ENCODE measurements at places on chromosomes 3 and 15. TPM values are rescaled to one million over a fixed set of nuclear protein-coding genes. Genes with fewer than 3 reads are reported as not detected.

DNA sequence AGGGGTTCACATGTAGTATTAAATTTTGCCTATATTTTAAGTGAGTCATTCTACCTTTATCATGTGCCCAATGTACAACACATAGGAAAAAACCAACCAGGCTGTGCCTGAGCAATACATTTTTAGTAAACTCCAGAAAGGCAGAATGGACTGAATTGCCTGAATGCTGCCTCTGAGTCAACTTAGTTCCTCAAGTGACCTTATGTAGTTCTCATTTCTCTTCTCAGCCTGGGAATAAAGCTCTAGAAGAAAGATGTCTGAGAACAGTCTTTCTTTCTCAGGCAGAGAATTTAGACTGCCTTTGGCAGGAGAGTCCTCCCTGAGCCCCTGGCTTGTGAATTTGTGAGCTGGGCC, 13.0 kb downstream of the ST3GAL6 start:
- ATAC-seq, result no peak

DNA sequence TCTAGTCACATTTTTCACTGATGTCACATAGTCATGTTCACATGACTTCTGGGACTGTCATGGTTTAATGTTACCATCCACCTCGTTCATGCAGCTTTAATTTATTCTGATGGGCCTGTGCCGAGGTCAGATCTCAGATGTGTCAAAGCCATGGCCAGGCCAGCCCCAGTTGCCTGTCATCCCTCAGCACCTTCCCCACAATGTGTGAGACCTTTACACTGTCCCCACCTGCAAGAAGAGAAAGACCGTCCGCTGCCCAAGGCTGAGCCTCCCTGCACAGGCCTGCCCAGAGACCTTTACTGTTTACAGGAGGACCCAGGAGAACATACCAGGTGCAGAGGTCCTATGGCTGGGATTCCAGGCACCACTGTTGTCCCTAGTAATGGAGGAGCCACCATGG, 12.8 kb upstream of the KLF15 start:
- no peak for ATAC-seq

DNA sequence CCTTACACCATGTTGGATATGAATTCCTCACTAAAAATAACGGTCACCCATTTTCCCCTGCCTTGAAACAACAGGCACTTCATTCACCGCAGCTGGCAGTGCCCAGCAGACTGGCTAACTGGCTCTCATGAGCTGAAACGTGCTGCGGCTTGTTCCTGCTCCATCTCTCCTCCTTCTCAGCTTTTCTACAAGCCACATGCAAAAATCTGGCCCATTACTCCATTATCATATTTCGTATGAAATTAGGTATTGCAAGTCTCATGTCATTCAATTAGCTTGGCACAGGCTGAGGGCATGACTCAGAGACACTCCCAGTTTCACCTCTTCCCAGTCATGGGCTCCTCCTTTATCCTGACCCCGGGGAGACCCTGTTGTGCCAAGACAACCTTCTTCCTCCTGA, 60.0 kb downstream of the MAGEF1 start:
- ATAC-seq, result no peak

GRCh38 chr15:91050128-91050455, 27.7 kb upstream of the VPS33B start:
- ATAC-seq, result no peak

DNA sequence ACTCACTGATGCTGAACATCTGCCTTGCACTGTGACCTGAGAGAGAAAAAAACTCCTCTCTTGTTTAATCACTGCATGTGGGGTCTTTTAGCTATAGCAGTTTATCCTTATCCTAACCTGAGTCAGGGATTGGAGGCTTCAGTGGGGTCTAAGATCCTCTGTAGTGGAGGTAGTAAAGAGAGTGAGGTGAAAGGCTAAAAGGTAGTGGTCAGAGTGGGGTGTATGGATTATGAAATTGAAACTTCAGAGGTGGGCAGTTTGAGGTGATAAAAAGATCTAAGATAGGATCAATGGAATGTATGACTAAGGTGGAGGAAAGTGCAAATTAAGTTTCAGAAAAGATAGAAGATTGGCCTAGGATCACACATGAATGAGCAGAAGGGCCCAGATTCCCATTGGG, 36.5 kb downstream of the DET1 start:
- ATAC-seq, result no peak

The RHCG gene
- 4.4 TPM for total RNA-seq

GRCh38 chr15:61681038-61681418, 379.2 kb downstream of the VPS13C start:
- ATAC-seq, result no peak

DNA sequence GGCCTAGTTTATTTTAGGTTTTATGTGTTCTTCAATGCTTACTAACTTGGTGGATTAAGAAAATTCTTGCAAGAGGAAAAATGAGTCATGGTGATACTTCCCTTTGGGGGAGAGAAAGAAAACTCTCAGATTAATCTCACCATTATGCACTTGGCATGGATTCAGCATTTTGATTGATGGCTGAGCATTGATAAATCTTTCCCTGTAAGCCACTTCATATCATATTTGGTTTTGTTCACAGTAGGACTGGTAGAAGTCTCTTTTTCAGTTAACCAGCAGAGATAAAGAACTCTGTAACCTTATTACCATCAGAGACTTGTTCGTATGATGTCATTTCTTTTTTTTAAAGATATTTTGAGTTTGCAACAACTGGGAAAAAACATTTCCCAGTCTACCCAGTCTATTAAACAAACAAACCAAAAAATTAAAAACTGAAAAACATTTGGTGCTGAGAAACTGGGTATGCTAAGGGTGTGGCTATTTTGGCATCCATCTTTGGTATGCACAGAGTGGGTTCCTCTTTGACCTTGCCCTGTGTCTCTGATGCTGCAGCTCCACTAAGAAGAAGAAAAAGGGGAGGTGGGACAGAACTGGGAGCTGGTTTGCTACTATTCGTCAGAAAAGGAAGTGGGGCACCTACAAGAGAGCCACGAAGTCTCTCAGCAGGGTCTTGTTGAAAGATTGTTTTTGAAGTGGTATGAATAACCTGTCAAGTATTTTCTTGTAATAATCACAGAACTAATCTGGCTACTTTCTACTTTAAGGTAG, 17.2 kb downstream of the TMOD3 start:
- ATAC-seq, result no peak

DNA sequence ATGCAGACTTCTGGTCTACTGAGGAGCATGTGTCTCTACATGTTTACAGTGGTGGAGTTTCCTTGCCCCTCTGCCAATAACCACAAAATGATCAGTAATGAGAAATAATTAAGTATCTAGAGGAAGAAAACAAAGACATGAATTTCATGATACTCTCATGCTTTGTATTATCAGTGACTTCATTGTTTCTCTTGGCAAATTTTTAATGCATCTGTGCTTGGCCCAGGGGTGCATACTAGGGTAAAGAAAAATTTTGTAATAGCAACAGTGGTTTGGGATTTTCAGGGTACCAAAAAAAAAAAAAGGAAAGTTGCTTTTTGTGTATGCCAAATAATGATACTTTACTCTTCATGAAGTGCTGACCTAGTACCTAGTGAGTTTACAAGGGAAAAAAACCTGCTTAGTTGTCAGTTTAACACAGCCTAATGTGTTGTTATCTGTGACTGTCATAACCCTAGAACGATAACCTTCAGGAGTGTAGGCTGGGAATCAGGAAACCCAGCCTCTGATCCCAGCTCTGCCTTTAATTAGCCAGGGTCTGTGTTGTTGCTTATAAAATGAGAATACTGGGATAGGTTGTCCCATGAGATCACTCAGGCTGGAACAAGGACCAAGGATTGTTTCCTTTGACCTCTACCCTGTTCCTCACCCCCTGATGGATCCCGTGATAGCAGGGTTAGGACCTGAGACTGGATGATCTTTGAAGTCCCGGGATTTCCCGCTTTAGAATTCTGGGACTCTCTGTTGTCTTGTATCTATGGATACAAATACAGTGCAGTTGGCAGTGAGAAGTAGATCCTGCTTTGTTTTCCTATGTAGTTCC, 117.5 kb downstream of the CMSS1 start:
- peak; percentile 56 for ATAC-seq

GRCh38 chr3:78496501-78496900, 1271.3 kb downstream of the ROBO1 start:
- no peak for ATAC-seq

The SHC4 gene
- total RNA-seq, result 1.4 TPM
